T-helper 17 cell (primary cell): ENCODE measurements at places on chromosomes 2 and 18.
A peak's percentile ranks its signal among the peaks of the same experiment; 100 is the strongest.

DNA sequence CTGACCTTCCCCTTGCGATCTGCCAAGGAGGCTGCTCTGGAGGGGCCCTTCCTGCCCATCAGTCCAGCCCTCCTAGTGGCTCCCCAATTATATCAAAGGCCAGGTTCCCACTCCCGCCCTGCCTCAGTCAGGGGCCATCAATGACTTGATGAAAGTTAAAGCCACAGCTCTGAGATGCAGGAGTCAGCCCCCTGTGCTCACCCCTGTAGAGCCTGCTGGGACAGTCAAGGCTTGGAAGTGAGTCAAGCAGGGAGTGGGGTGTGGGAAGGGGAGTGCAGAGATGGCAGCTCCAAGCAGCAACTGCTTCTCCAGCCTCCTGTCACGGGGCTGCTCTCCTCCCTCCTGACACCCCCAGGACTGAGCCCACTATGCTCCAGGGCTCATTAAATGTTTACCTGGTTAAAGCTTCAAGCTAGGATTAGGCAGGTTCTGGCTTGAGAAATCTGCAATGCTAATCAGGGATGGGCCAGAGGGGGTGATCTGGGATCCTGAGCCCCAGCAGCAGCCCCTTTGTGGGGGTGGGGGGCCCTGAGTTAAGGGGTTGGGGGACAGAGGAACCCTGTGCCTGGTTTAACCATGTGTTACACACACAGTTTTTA, 42.7 kb upstream of the ALK start:
- no peak for DNase-seq

GRCh38 chr2:205720451-205720902, 38.2 kb downstream of the NRP2 start:
- no peak for DNase-seq

DNA sequence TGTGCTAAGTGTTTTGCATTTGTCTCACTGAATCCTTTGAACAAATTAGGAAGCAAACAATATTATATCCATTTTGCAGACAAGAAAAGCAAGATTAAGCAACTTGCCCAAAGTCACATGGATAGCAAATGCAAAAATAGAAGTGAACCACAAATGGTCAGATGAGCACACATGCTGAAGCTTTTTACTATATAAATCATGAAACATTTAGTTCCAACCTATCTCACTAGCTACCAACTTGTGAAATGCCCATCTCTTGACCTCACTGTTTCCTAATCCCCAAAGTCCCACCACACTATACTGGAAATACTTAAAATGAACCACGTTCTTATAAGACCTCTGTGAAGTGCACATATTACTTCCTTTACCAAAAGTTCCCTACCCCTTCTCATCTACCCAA, 380.5 kb downstream of the ERBB4 start:
- no peak for DNase-seq

DNA sequence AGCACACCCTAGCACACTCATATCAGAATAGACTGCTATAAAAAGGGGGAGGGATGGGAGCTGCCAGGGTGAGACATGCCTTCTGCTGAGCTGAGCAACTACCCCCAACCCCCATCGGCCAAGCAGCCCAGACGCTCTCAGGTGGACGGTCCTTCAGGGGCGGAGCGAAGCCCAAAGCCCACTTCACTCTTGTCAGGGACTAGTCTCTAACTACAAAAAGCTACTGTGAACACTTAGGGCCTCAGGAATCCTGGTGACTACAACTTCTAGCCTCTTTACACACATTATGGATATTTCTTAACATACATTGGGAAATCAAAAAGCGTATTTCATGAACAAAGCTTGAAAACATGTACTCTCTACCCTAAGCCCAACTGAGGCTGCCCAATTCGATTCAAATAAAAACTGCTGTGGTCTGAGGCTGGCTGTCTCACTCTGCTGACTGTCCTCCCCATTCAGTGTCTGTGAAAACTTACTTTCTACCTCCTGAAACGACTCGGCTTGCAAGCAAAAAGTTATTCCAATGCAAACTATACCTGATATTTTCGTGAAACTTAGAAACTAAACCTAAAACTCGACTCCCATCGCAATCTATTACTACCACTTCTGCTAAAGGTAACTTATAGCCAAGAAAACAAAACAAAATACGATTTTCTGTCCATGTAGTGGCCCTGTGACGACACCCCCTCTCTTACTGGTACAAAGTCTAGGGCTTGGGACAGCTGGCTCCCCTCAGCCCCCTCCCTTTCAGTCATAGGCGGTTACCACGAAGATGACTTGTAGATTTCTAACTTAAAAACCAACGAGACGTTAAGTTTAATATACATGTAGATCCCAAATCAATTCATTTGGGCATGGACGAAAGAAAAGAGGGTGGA, 1.2 kb downstream of the SERTAD2 start:
- no peak for DNase-seq

- DNase-seq = no peak
Observed at GRCh38 chr2:71839826-71840225, 307.8 kb downstream of the CYP26B1 start.

DNA sequence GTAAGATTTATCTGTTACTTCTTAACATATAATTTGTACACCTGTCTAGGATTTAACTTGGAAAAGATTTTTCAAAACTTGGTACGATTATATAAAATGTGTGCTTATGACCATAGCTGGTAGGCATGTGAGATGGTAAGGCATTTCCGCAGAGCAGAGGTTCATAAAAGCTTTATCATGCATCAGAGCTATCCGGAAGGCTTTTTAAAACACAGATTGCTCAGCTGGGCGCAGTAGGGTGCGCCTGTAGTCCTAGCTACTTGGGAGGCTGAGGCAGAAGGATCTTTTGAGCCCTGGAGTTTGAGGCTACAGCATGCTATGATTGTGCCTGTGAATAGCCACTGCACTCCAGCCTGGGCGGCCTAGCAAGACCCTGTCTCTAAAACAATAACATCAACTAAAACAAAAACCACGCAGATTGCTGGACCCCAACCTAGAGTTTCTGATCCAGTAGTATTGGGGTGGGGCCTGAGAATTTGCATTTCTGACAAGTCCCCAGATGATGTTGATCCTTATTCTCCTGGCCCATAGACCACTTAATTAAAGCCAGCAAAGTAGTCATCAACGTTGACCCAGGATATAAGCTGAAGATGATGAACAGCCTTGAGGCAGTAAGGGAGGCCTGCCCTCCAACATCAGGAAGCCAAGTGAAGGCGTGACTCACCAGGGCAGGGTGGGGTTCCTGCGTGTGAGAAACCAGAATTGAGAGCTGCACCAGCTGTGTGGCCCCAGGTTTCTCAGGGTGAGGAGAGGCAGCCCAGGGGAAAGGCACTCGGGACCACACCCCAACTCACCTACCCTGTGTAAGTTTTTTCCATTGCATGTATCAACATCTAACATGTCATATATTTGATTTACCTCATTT, 21.6 kb upstream of the SLC20A1 start:
- peak; percentile 45 for DNase-seq

- DNase-seq = no peak
Observed at GRCh38 chr18:53566626-53567025, 657.8 kb downstream of the MBD2 start.

- DNase-seq = no peak
Observed at GRCh38 chr2:208062113-208062512, 36.8 kb upstream of the PLEKHM3 start.

DNA sequence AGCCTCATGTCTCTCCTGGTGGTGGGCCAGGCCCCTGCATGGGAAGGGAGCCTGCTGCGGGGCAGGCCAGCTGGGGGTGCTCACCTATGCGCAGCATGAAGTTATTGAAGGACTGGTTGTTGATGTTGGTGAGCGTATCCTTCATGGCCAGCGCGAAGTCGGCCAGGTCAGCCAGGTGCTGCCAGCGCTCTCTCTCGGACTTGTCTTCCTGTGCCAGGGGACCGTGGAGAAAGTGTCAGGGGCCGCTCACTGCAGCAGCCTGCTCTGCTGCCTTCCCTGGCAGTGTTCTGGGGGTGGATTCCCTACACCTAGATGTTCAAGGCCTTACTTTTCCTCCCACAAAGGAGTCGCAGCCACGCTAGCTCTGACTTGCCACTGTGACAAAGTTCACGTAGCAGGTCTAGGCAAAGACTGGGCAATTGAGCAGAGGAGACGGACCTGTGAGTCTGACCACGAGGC, 28.2 kb downstream of the CENPO start:
- DNase-seq = no peak
